ENCODE measurements at places on chromosomes 5 and 9.

- no peak for DNase-seq
Measured at GRCh38 chr5:3596857-3597166, 1.2 kb downstream of the IRX1 start.

- DNase-seq: no peak
Measured at GRCh38 chr9:90420211-90420610, 222.4 kb downstream of the DIRAS2 start.

- no peak for DNase-seq
Measured at GRCh38 chr5:145221416-145221815, 613.7 kb downstream of the PRELID2 start.

DNA sequence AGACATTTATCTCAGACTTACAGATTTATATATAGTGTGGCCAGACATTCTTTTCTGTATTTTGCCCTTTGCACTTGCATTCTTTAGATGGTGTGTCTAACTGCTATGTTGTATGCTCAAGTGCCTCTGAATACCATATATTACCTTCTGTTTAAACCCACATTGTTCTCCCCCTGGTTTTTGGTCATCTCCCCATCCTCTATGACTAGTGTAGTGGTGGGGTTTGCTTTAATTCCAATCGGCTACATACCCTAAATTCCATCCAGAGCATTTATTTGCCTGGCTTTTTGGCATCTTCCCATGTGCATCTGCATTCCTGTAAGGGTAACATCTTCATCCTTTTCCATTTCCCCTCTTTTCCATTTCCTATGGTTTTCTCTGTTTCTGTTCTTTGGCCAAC is 271.0 kb upstream of the SLC30A5 start:
- no peak for DNase-seq

- no peak for DNase-seq
Measured at GRCh38 chr9:135609366-135609955, 29.9 kb downstream of the GLT6D1 start.

DNA sequence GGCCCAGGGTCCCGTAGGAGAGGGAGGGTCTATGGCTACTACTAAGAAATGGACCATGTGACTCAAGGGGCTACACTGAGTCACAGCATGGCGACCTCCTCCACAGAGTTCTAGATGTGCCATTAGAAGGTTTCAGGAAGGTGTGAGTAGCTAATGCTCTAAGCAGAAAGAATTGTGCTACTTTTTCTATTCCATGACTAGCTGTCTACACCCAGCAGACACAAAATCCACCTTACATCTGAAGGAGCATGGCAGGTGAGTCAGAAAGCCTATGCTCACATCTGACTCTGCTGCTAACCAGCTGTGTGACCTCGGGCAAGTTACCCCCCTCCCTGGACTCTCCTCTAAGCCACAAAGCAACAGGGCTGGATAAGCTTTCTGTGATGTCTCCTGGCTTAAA is 14.4 kb upstream of the MEIKIN start:
- DNase-seq: no peak

- DNase-seq: no peak
Measured at GRCh38 chr5:141560151-141560550, 58.6 kb downstream of the DIAPH1 start.

DNA sequence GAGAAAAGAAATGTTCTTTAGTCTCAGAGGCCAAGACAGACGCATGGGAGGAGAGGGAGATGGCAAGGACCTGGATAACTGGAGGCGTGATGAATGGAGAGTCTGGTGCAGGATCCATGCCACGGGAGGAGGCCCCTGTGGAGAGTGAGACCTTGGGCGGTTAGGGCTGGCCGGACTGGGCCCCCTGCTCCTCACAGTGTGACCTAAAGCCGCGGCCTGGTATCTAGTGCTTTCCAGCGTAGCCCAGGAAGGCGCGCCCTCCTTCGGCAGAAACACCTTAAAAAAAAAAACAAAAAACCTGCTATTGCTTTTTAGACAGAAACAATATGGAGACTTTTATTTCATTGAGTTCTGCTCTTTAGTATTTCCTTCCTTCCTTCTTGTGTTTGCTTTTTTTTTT is 33.1 kb downstream of the SCGB3A1 start:
- DNase-seq: no peak
